ENCODE measurements at places on chromosomes 5 and 9.

- no peak for DNase-seq
Observed at GRCh38 chr9:127530206-127530941, 79.1 kb downstream of the LRSAM1 start.

- no peak for DNase-seq
Observed at GRCh38 chr5:76333571-76333970, 69.5 kb upstream of the IQGAP2 start.

DNA sequence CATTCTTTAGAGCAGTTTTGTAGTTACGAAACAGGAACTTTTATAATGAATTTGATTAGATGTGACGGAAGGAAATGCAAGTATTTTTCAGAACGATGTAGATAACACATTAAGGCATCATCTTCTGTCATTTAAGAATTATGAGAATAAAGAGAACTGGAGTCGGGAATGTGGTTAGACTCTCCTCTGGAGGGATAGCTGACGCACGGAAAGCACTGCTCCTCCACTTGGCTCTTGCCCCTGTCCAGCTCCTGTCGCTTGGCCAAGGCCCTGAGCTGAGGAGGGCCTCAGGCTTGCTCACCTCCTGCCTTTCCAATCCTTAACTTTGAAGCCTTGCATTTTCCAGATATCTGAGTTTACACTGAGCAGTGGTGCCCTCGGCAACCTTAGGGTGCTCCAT, 60.5 kb downstream of the MAP1B start:
- no peak for DNase-seq

GRCh38 chr5:179454356-179454755, 96.0 kb upstream of the RUFY1 start:
- DNase-seq: no peak

DNA sequence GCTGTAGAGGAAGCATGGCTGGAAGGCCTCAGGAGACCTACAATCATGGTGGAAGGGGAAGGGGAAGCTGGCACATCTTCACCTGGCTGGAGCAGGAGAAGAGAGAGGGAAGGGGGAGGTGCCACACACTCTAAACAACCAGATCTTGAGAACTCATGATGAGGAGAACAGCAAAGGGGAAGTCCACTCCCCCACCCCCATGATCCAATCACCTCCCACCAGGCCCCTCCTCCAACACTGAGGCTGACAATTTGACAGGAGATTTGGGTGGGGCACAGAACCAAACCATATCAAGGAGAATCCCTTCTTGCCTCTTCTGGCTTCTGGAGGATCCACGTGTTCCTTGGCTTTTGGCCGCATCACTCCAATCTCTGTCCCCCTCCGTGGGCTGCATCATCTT, 13.1 kb upstream of the CMBL start:
- no peak for DNase-seq
